Stimulated activated CD4-positive, alpha-beta T cell treated with anti-CD3 and anti-CD28 coated beads, Interleukin-12 subunit alpha, Interleukin-12 subunit beta, amount 100 ng/mL, for 48 hours (primary cell): ENCODE measurements at places on chromosomes 16 and 17.

- DNase-seq: no peak
These were observed 20.1 kb downstream of the RAB40B start for GRCh38 chr17:82678265-82678891.

GRCh38 chr17:879546-880442 is 97.6 kb downstream of the MRM3 start:
- DNase-seq: peak; percentile 59

GRCh38 chr16:87447323-87447722 is 45.5 kb downstream of the ZCCHC14 start:
- no peak for DNase-seq

DNA sequence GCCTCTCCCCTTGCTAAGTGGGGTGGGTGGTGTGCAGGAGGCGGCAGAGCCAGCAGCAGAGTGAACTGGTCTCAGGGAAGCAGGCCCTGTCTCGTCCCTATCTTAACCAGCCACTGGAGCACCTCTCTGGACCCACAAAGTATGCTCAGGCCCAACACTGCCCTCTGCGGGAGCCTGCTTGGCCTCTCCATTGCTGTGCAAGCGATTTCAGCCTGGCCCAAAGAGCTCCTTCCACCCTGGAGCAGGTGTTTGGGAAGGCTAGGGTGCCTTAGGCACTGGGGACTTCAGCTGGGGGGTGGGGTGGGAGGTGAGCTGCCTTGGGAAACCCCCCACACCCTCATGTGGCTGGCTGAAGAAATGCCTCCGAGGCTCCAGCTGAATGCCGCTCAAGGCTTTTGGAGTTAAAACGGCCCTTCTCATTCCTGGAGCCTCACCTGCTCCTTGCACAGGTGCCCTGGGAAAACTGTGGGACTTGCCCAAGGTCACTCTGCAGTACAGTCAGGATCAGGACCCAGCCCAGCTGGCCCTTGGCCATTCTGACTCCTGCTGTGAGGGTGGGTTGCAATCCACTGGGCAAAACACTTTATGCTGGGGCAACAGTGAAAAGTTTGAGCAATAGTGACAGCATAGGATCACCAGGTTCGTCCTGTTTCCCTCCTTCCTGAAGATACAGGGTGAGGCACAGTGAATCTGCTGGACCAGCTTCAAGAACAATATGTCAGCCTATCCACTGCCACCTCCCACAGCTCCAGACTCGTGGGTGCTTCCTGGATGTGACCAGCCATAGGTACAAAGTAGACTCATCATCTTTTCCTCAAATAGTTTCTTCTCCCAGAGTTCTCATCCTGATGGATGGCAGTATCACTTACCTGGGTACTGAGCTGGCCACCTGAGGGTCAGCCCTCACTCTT is 5.9 kb upstream of the UBE2O start:
- no peak for DNase-seq

DNA sequence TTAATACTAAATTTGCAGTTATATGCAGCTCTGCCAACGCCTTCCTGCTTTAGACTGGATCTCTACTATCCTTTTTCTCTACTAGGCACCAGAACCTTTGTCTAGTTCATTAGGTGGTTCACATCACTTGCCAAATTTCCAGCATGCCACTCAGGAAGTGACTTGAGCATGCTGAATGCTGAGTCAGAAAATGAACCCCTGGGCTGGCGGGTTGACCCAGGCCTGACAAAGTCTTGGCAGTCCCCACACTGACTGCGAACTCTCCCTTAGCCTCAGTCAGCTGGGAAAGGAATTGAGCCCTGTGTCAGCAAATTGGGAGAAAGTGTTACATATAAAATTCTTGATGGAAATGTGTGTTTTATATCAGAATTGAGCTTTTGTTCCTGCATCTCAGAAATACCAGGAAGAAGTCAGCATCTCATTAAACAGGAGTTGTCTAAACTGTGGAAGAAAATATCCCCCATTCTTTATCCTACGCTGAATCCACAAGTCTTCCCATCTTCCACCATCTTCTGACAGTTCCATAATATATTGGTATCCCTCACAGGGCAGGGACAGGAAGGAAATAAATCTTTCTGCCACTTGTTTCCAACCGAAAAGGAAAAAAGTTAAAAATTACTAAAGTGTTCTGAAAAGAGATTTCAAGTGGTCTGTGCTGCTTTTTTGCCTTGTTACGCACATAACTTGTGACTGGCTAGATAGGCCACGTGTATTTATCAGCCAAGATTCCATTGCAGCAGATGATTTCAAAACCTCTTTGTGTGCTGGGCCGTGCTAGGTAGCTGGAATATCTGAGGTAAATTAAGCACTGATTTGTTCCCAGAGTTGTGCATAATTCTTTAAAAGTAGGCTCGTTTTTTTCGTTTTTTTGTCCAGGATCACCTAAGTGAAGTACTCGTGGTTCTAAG is 16.7 kb upstream of the SLC12A3 start:
- DNase-seq: no peak

DNA sequence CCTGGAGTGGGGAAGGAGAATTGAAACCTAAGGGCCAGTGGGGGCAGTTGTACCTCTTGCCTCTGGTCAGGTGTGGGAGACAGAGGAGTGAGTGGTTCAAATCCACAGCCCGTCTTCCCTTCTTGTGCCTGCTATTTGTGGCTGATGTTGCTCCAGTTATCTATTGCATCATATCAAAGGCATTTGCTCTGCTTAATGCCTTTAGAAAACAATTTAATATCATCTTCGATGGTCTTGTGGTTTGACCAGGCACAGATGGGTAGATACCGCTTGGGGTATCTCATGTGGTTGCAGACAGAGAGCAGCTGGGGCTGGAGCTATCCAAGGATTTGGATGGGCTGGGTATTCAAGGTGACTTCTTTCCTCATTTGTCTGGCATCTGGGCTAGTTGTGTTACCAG is 376.1 kb upstream of the RBFOX1 start:
- no peak for DNase-seq

GRCh38 chr16:83475108-83475507 is 332.7 kb upstream of the HSBP1 start:
- DNase-seq: no peak

GRCh38 chr16:19014461-19014860 is 30.7 kb downstream of the TMC7 start:
- no peak for DNase-seq

DNA sequence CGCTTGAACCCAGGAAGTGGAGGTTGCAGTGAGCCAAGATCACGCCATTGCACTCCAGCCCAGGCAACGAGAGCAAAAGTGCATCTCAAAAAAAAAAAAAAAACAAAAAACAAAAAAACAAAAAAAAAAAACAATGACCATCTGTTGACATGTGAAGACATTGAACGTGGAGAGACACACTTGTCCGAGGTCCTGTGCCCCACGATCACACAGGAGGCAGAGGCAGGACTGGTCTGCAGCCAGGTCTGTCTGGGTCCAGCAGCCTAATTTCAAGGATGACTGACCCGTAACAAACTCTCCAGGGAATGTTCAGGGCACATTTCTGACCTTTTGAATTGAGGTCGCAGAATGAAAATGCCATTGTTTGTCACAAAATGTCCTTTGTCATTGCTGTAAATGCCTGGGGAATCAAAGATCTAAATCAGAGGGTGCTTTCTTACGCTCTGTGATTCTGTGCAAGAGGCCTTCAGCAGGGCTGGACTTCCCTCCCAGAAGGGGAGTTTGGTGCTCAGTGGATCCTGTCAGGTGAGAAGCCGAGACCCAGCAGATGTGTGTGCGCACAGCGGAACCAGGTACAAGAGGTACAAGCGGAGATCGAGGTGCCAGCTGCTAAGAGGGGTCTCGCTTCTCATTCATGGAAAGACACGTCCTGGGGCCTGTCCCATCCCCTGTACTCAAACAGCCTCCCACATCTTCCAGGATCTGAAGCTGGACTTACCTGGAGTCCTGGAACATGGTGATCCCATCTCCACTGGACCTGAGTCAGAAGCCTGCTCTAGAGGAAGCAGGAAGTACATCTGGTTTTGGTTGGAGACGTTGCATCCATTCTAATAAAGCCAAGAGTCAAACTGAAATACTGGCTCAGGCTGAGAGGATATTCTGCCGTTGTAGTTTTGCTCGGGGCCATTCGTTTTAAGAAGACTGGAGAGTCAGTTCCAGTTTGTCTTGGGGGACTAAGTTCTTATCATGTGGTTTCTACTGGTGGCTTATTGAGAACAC is 95.8 kb downstream of the IRF8 start:
- no peak for DNase-seq

DNA sequence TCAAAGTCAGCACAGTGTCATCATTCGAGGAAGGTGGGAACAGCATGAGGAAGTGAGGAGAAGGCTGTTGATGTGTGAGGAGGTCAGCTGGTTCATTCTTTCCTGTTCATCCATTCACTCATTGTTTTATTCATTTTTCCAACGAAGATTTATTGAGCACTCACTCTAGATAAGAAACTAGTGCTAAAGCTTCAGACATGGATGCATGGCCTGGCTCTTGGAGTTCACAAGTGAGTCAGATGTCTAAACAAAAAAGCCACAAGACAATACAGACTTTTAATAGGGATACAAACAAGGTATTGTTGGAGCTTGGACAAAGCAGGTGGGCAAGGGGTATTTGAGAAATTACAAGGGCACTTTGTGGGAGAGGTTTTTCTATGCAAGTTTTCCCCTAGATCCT is 31.3 kb upstream of the MPHOSPH6 start:
- no peak for DNase-seq

DNA sequence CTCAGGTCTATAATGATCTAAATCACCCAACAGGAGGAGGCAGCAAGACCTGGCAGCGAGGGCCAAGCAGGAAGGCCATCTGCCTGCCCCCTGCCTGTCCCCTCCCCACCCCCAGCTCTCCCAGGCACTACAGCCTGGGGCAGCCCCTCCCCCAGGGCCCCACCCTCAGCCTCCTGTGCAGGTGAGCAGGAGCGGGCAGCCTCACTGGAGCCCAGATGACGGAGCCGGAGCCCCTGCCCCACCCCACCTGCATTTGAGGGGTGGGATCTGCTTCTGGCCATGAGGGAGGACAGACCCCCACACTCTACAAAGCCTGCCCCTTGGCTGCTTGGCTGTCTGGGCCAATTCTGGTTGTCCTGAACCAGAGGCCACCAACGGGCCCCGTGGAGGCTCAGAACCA is 12.4 kb upstream of the BAHCC1 start:
- DNase-seq: no peak

DNA sequence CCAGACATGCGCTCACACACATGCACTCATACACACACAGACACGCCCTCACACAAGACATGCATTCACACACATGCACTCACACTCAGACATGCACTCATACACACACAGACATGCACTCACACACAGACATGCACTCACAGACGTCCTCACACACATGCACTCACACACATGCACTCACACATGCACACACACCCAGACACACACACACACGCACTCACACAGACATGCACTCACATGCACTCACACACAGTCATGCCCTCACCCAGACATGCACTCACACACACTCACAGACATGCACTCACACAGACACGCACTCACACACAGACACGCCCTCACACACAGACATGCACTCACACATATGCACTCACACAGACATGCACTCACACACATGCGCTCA is 2.1 kb upstream of the ZNF469 start:
- DNase-seq: no peak

DNA sequence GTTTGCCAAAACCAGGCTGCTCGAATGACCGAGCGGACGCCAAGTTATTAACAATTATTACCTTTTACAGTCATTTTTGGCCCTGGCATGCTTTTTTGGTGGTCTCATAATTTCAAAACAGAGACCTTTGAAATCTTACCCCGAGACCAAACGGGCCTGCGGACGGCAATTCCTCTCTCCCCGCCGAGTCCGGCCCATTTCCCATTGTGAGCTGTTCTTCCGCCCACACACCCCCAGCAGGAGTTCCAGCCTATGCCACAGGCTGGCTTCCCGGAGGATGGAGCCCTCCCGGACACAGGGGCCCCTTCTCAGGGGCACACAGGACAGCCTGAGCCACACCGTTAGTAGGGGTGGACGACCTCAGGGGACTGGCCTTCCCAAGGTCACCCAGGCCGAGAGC is 130.7 kb downstream of the C16orf95 start:
- no peak for DNase-seq

GRCh38 chr16:51892293-51893007 is 654.5 kb downstream of the TOX3 start:
- DNase-seq: no peak

DNA sequence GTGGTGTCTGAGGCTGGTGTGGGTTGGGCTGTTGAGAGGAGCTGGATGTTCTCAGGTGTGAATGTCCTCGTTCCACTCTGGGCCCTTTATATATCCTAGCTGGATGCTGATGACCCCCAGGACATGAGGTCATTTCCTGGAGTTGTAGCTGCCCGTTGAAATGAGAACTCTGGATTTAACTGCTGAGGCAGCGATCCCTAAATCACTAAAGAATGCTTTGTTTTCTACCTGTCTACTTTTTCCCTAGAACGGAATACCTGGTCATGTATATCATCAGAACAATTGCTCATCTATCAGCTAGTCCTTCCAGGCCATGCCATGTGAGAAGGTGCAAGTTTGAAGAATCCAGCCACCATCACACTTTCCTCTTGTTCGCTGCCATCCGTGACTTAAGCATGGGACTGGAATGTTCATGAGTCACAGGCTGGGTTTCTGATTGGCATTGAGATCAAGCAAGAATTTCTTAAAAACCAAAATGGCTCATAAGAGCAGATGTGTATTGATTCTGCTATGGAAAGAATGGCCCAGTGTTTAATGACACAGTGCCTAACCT is at the start of gene KRTAP2-3:
Gene KRTAP2-3, minus strand, starts transcription at position 63 of the 553 bp plus-strand sequence. CDS start 64 bp downstream, outside the sequence.
- no peak for DNase-seq

DNA sequence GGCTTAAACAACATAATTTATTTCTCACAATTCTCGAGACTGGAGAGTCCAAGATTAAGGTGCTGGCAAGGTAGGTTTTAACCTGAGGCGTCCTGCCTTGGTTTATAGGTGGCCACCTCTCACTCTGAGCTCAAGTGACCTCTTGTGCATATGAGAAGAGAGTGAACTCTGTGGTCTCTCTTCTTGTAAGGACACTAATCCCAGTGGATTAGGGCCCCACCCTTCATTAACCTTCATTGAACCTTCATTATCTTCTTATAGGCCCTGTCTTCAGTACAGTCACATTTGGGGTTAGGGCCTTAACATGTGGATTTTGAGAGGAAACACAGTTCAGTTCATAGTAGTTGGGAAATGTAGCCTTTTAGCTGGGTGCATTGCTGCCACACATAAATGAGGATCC is 57.1 kb downstream of the MAP2K4 start:
- DNase-seq: no peak

- no peak for DNase-seq
These were observed 14.0 kb downstream of the CPSF4L start for GRCh38 chr17:73247726-73248125.

GRCh38 chr17:33142705-33143299 is 150.3 kb downstream of the ASIC2 start:
- no peak for DNase-seq

GRCh38 chr17:62630365-62631085 is 3.1 kb downstream of the MRC2 start:
- no peak for DNase-seq
